ENCODE measurements at places on chromosomes 1 and 21.

- DNase-seq, result no peak
Observed at GRCh38 chr1:86748622-86749373, 44.4 kb downstream of the SH3GLB1 start.

GRCh38 chr1:151043163-151043562, 4.4 kb upstream of the C1orf56 start:
- DNase-seq, result no peak

- DNase-seq, result no peak
Observed at GRCh38 chr1:158422212-158422611, 3.8 kb downstream of the OR10K2 start.

- DNase-seq, result no peak
Observed at GRCh38 chr1:6328696-6329095, 64.9 kb downstream of the ACOT7 start.

DNA sequence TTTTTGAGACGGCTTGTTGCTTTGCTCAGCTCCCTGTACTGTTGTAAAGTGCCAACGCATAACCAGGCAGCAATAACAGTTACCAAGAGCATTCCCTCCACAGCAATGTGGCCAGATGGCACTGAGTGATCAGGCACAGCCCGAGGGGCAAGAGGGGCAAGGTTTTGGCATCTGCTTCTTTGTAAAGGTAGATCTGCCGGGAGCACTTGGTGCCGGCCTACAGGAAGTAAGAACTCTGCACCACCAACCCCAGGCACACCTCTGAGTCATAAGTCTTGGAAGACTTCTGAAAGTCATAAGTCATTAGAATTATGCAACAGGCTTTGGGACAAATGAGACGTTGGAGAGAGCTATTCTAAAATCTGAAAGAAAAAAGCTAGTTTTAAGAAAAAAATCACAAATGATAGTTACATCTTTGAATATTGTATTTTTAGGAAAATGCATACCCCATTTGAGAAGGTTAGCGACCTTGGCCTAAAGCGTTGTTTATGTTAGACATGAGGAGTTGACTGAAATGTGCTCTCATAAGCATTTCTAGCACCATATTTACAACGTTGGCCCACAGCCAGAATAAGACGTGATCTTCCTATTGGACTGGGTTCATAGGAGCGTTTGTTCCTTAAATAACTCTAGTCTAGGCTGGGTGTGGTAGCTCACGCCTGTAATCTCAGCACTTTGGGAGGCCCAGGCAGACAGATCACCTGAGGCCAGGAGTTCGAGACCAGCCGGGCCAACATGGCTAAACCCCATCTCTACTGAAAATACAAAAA, 37.7 kb upstream of the MAP10 start:
- DNase-seq, result no peak

- no peak for DNase-seq
Observed at GRCh38 chr1:50110151-50110550, 1.4 kb downstream of the ELAVL4 start.

DNA sequence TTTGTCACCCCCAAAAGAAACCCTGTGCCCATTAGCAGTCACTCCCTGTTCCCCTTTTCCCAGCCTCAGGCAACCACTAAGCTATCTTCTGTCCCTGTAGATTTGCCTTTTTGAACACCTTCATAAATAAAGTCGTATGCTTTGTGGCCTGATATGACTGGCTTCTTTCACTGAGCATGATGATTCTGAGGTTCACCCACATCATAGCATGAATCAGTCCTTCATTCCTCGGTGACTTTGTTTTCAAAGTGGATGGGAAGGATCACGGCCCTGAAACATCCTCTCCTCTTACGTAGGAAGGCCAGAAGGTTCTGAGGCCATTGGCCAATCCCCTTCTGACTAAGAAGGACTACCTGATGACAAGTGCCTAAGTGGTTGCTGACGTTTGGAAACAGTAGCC, 39.1 kb downstream of the NIPAL3 start:
- DNase-seq, result no peak

DNA sequence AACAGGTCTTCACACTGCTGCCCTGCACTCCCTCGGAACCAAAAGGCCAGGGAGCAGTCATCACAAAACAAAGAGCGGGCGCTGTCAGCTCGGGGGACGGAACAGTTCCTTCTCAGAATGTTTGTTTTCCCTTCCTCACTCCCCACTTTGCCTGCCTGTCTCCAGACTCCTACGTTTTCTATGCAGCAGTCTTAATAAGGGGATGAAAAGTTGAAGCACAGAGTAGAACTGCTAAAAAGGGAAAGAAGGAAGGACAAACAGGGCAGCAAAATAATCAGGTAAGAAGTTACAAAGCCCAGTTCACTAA, 738 bp upstream of the GPR161 start:
- DNase-seq, result no peak

GRCh38 chr1:4462831-4463484, 191.5 kb upstream of the AJAP1 start:
- DNase-seq, result no peak

DNA sequence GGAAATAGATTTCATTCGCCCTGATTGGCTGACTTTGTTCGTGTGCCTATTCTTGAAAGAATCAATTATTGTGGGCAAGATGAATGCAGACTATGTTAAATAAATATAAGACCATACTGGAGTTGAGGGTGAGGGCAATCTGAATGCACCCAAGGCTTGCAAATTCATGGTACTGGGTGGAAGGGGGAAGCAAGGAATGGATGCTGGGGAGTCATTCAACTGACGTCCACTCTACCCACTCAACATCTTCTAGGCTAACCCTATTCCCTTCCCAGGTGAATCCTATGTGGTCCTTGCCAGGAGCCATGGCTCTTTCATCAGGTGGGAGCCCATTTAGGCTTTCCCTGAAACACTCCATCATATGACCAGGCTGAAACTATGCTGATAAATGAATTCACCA, 5.7 kb upstream of the CYP4B1 start:
- DNase-seq, result no peak

DNA sequence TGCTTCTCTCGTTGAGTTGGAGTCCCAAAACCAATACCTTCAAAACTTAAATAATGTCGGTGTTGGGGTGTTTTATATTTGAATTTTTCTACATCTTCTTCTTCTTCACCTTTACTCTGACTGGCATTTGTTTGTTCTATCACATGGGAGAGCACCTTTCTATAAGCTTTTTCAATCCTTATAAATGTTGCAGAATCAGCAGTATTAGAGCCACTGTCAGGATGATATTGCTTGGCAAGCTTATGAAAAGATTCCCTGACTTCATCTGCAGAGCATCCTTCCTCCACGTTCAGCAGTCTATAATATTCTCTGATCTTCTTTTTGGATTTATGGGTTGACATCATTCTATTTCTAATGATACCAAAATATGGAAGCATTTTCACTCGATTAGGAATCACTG, 2.6 kb downstream of the DNAJC28 start:
- DNase-seq, result no peak

Measured in endothelial cell (in vitro differentiated cells).